ENCODE measurements at places on chromosomes 12 and 14. TPM values are rescaled to one million over a fixed set of nuclear protein-coding genes. Genes with fewer than 3 reads are reported as not detected.

- DNase-seq: peak; percentile 22
These were observed 85.9 kb upstream of the PDE3A start for GRCh38 chr12:20282401-20282800.

DNA sequence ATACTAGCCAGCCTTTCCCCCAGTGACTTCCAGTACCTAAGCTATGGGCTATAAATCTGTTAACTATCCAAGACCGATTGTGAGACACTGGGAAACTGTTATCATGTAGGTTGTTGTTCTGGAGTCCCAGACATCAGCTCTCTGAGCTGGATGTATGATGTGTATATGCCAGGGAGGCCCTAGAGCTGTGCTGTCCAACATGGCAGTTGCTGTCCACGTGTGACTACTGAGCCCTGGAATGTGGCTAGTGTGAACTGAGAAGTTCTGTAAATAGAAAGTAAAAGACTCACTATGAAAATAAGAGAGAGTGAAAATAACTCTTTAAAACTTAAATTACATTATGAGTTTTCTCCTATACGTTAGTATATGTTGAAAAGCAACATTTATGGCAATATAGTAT, 755.8 kb upstream of the FBXO33 start:
- no peak for DNase-seq

DNA sequence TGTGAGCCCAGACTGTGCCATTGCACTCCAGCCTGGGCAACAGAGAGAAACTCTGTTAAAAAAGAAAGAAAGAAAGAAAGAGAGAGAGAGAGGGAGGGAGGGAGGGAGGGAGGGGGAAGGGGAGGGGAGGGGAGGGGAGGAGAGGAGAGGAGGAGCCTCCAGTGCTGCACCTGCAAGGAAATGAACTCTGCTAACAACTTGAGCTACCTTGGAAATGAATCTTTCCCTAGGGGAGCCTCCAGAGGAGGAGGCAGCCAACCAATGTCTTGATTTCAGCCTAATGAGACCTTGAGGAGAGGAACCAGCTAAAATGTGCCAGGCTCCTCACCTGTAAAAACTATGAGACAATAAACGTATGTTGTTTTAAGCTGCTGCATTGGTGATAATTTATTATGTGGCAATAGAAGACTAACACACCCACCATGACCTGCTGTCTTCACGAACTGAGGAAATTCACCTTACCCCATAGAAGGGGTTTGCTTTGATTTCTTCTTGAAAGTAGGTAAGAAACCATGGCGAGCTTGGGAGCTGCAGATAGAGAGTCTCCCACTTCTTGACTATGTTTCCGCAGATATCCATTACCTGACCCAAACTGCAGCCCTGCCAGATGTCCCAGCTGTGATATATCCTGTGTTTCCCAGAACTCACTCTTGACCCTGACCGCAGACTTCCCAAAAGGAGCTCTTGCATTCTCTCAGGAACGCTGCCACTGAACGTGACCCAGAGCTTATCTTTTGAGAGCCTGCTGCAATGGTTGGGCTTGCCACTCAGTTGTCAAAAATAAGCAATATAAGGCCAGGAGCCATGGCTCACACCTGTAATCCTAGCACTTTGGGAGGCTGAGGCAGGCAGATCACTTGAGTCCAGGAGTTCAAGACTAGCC, 31.5 kb upstream of the TMPO start:
- DNase-seq: peak; percentile 36

DNA sequence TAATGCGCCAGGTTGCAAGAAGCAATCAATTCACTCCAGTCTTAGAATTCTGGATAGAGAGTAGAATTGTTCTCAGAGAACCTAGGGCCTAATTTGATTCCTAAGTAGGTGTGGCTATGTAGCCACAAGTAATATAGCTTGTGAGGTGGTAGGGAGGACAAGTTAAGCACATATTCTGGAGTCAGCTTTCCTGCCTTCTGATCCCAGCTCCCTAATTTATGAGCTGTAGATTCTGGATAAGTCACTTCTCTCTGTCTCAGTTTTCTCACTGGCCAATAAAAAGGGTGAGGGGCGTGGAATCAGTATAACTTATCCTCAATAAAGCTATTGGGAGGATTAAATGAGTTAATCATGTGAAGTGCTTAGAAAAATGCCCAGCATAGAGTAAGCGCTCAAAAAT, 3.0 kb upstream of the SNW1 start:
- DNase-seq: no peak

- DNase-seq: no peak
These were observed 206.5 kb downstream of the BCAT1 start for GRCh38 chr12:24742378-24742777.

- no peak for DNase-seq
These were observed 8.7 kb upstream of the KTN1 start for GRCh38 chr14:55571125-55571889.

- no peak for DNase-seq
These were observed 16.3 kb downstream of the ELK3 start for GRCh38 chr12:96210376-96211055.

GRCh38 chr14:23544511-23545447, 6.8 kb downstream of the ZFHX2 start:
- DNase-seq: peak; percentile 94

GRCh38 chr14:61420326-61420725, 98.9 kb downstream of the PRKCH start:
- no peak for DNase-seq

DNA sequence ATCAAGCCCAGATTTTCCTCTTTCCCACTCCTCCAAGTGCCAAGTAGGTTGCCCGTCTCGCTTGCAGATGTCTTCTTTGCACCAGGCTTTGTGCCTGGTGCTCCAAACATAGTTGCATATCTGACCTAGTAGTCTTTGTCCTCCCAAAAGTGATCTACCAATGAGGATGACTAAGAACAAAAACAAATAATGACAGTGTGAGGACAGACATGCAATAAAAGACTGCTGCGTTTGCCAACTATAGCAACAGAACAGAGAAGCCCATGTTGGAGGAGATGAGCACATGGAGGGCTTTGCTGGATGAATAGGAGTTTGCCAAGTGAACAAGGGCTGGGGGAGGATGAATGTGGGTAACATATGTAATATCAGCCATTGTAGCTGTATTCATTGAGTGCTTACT, 15.6 kb downstream of the DTX1 start:
- DNase-seq: no peak

DNA sequence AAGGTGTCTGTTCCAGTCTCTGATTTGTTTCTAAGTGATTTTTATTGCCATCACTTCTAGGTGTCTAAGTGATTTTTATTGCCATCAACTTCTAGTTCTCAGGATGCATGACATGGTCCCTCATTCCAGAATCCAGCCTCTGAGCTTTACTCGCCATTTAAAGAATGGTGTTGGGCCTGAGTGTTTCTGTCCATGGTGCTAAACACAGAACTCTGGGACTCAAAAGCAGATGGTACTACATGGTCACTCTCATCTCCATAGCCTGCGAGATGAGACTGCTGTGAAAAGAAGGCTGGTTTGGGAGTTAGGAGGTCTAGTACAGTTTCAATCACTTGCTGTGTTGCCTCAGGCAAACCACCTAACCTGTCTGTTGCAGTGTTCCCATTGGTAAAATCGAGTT, 276.6 kb downstream of the NRXN3 start:
- peak; percentile 40 for DNase-seq

- no peak for DNase-seq
These were observed 21.5 kb downstream of the SCARB1 start for GRCh38 chr12:124842073-124842749.

GRCh38 chr12:64066776-64067175, 155.3 kb downstream of the KICS2 start:
- DNase-seq: no peak

DNA sequence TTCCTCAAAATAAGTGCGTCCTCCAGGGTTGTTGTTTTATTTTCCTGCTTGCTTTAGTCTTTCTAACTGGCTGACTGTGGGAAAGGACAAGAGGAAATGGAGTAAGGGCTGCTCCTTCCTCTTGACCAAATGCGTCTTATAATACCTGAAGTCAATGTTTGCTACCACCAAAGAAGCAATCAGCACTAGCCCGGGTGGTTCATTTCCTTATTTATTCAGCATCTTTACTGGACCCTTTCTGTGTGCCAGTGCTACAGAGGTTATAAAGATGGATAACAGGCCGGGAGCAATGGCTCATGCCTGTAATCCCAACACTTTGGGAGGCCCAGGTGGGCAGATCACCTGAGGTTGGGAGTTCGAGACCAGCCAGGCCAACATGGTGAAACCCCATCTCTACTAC, 15.1 kb upstream of the RPS6KA5 start:
- DNase-seq: no peak

DNA sequence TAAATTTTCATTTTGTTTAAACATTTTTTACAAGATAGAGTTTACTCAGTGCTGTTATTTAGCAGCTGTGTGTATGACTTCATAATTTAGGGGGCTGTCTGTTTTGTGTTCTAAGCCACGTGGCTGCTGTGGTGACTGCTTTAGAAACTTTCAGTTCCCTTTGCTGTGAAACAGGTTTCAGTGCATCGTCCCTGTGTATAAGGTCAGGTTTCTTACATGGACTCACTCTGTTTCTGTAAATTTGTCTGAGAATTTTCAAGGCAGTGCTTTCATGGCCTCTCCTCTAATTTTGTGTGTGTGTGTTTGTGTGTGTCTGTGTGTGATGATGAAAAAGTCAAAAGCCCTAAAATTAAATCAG, 32.4 kb downstream of the BICD1 start:
- peak; percentile 37 for DNase-seq

DNA sequence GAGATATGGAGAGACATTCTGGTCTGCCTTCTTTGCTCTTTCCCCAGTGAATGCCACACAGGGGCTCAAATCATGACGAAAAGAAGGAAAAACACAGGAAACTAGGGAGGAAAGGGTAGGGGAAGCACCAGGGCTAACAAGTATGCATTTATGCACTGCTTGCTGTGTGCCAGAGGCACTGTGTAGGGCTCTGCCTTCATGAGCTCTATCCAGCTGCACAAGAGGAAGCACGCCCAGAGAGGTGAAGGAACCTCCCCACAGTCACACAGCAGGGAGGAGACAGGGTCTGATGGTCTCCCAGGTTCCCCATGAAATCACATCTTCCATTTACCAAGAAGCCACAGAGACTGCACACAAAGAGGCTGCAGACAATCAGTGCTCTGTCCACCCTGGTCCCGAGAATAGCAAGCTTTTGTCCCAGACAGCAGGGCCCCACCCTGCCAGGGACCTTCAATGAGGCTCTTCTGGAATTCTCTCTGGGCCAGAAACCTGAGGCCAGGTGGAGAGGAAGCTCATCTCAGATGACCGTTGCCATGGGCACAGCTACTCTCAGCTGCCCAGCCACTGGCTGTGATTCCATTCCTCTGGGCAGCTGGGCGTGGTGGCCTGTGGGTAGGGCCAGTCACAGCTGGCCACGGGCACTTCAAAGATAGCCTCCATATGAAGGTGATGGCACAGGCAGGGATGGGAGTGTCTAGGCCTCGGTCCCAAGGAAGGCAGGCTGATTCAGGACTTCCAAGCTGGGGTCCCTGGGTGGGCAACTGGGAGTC, 7.3 kb upstream of the TRPV4 start:
- peak; percentile 66 for DNase-seq

DNA sequence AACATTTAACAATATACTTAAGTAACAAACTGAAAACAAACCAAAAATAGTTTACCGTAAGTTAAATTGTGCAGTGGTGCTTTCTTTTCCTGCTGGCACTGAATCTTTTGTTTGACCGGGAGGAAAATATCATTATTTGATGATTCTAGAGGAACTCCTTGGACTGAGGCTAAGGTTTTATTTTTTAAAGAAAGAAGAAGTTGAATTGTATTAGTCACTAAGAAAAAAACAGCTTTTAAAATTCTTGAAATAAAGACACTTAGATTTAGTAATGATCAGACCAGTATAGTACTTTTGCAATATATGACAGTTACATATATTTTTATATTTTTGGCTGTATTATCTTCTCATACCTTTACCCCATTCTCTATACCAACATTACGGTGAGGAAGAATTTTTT, 10.3 kb downstream of the MIS18BP1 start:
- no peak for DNase-seq

- no peak for DNase-seq
These were observed 7.6 kb downstream of the NR4A1 start for GRCh38 chr12:52058631-52059361.

DNA sequence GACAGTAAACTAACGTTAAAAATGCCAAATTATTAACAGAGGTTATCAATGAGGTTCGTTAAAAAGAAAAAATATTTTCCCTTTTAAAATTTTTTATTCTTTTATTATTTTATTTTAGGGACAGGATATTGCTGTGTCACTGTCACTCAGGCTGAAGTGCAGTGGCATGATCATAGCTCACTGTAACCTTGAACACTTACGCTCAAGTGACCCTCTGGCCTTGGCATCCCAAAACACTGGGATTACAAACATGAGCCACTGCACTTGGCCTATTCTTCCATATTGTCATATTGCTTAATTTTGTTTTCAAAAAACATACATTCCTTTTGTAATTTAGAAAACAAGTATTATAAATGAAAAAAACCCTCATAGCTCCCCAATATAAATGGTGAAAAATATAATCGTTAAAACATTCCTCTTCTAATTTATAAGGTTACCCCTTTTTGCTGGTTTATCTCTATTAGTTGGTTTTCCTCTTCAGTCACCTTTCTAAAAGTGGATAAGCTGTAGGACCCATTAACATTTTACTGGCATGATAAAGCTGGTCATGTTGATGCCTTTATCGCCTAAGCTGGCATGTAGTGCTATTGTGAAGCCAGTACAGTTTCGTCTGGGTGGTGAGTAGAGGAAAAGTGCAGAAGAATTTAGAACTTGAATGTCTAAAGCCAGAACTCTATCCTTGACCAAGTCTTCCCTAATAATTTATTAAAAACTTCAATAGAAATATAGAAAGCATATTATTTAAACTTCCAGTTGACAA, 27.6 kb downstream of the PDE3A start:
- DNase-seq: no peak

DNA sequence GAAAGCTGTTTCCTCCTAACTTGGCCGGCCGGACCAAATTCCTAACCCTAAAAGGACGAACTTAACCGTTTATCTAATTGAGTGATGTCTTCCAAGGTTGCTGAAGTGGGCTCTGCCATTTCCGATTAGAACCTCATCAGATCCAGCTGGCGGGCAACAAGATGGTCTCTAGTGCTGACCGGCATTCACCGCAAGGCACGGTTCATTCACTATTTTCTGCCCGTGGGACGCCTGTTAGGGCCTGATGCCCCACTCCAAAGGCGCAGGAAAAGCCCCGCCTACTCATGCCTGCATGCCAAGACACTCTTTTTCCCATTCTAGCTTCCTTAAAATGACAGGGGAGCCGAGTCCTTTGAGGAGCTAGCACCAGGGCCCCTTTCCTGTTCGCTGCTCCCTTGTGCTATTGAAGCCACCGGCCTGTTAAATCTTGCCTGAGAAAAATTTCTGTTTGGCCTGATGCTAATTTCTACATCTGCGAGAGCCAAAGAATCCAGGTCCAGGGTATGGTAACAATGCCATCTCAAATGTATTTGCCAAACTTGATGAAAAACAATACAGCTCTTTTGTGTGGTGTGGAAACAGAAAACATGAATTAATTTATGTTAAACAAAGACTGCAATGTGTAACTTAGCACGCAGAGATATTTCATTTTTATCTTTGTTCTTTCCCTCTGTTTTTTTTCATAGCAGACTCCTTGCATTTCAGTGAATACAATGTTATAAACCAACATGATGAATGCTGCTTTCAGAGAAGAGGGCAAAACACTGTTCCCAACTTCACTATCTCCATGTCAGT, 1071.2 kb upstream of the USP15 start:
- DNase-seq: peak; percentile 3

Gene RPAP3
- 31.4 TPM for total RNA-seq

Gene SPX
- total RNA-seq: 0.16 TPM

Gene FOXG1
- total RNA-seq: 0.12 TPM

Gene TMEM132C
- 0.04 TPM for total RNA-seq

Gene ZFHX2
- total RNA-seq: 11.6 TPM

Gene BDKRB1
- total RNA-seq: not detected

Gene LRRC10
- not detected for total RNA-seq

All from GM23338 (cell line).